ENCODE measurements at places on chromosomes 7 and 10. TPM values are rescaled to one million over a fixed set of nuclear protein-coding genes. Genes with fewer than 3 reads are reported as not detected.
A peak's percentile ranks its signal among the peaks of the same experiment; 100 is the strongest.

Gene PKD2L1
- not detected for total RNA-seq

Gene C10orf105
- total RNA-seq: 0.11 TPM

Gene NYAP1
- 8.2 TPM for total RNA-seq

Gene SYT15B
- 0.73 TPM for total RNA-seq

Gene CCL24
- total RNA-seq: not detected

Gene INMT
- total RNA-seq: 4.3 TPM

Gene AGAP6
- 23.2 TPM for total RNA-seq

DNA sequence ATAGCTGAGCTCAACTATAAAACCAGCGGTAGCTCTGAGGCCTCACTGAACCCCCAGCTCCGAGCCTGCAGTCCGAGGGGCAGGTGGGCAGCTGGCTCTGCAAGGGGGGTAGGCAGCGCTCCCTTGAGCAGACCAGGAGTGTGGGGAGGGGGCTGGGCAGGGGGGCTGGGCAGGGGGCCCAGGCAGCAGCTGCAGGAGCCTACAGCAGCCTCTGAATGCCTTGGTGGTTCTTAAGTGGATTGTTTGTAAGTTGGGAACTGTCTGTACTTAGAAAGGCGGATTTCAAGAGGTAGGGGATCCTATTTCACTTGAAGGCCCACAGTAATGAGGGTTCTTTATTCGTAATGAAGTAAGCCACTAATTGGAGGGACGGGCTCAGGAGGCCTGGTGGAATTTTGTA lies 72.3 kb downstream of the ICA1 start:
- H3K27ac ChIP-seq: no peak overlapping the region
- H3K4me3 ChIP-seq: no peak overlapping the region
- no peaks in the 10 kb centered on the region for H3K27me3 ChIP-seq
- no peaks in the 10 kb centered on the region for H3K36me3 ChIP-seq
- no peak for DNase-seq

GRCh38 chr10:517872-518475 lies 171.5 kb downstream of the DIP2C start:
- no peaks in the 10 kb centered on the region for H3K36me3 ChIP-seq
- no peak overlapping the region for H3K4me3 ChIP-seq
- no peak overlapping the region for H3K27ac ChIP-seq
- H3K27me3 ChIP-seq: no peaks in the 10 kb centered on the region
- peaks cover 32% of the 10 kb centered on the region for H3K4me1 ChIP-seq

DNA sequence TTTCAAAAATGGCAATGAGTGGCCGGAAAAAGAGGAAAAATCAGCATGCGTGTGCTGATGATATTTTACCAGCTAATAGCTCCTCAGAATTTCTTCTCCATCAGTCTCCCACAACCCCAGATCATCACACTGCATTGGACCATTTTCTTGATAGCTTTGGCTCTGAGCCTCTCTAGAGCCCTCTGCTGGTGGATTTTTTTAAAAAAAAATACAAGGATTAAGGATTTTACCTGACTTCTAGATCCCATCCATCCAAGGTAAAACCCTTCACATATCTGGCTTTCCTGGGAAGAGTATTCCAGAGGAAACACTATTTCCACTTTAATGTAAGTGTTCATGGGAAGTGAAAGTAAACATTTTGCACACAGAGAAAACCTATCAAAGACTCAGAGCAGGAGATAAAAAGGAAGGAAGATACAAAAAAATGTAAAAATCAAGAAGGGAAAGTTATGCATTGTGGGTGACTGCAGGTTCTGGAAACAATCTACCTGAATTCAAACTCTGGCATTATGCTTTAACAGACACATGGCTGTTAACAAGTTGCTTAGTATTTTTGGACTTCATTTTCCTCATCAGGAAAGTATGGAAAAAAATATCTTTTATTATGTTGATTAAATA lies 380.9 kb downstream of the LRRTM3 start:
- DNase-seq: no peak
- H3K4me1 ChIP-seq: no peaks in the 10 kb centered on the region
- H3K27ac ChIP-seq: no peak overlapping the region

- no peaks in the 10 kb centered on the region for H3K36me3 ChIP-seq
- H3K27me3 ChIP-seq: no peaks in the 10 kb centered on the region
- H3K27ac ChIP-seq: no peak overlapping the region
- peaks cover 8% of the 10 kb centered on the region for H3K4me1 ChIP-seq
- H3K4me3 ChIP-seq: no peak overlapping the region
- DNase-seq: no peak
Measured at GRCh38 chr7:22578007-22578733, 78.2 kb upstream of the STEAP1B start.

DNA sequence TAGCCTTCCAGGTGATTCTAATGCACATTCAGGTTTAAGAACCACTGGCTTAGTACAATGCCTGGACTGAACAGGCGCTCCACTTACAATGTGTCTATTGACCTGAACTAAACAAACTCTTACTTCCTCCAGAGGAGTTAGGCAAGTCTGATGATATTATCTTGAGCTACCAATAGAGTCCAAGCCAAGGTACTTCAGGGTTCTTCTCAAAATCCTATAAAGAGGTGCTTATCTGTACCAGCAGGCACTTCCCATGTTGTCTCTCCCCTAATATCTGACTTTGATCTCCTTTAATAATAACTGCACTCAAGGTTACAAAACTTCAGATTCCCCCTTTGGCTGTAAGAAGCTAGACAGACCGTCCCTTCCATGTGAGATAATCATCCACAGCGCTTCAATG lies 157.0 kb upstream of the SVIL start:
- peaks cover 25% of the 10 kb centered on the region for H3K4me1 ChIP-seq
- DNase-seq: no peak

GRCh38 chr7:134458341-134458805 lies 527 bp downstream of the AKR1B1 start:
- H3K27ac ChIP-seq: no peak overlapping the region
- H3K36me3 ChIP-seq: peaks cover 9% of the 10 kb centered on the region
- peak; percentile 65 for DNase-seq
- peak overlapping the region; percentile 83 for H3K4me3 ChIP-seq

DNA sequence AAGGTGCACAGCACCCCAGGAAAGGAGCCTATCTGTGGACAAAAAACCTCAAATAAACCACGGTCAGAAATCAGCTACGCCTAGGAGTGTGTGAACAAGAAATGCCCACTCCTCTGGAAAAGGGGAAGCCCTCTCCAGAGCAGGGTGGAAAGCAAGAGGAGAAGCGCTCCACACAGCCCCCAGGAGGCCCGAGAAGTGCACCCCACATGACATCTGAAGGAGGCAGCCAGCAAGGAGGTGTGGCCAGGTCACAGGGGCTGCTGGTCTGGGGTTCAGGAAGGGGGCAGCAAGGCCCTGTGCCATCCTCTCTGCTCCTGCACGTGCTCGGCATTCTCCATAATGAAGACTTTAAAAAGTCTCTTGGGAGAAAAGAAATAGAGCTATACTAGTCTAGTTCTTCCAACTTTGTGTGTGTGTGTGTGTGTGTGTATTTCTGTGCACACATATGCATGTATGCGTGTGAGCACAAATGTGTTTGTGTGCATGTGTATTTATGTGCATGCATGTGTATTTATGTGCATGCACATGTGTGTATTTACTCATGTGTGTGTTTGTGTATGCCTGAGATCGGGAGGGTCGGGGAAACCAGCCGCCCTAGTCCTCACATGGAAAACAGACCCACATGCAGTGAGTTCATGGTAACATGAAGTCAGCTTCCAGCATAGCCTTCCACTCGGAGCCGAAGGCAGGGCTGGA lies 76.5 kb downstream of the TNS3 start:
- H3K27me3 ChIP-seq: no peaks in the 10 kb centered on the region
- H3K4me3 ChIP-seq: no peak overlapping the region
- DNase-seq: no peak
- peaks cover 86% of the 10 kb centered on the region for H3K4me1 ChIP-seq

GRCh38 chr7:39353615-39354376 lies 212.4 kb upstream of the YAE1 start:
- H3K27ac ChIP-seq: peak overlapping the region; percentile 79
- H3K27me3 ChIP-seq: peaks cover 81% of the 10 kb centered on the region
- DNase-seq: no peak
- H3K4me1 ChIP-seq: peaks cover 15% of the 10 kb centered on the region

GRCh38 chr10:93178226-93178625 lies 104.5 kb downstream of the CYP26A1 start:
- no peaks in the 10 kb centered on the region for H3K27me3 ChIP-seq
- no peak for DNase-seq
- no peak overlapping the region for H3K4me3 ChIP-seq
- no peaks in the 10 kb centered on the region for H3K36me3 ChIP-seq

DNA sequence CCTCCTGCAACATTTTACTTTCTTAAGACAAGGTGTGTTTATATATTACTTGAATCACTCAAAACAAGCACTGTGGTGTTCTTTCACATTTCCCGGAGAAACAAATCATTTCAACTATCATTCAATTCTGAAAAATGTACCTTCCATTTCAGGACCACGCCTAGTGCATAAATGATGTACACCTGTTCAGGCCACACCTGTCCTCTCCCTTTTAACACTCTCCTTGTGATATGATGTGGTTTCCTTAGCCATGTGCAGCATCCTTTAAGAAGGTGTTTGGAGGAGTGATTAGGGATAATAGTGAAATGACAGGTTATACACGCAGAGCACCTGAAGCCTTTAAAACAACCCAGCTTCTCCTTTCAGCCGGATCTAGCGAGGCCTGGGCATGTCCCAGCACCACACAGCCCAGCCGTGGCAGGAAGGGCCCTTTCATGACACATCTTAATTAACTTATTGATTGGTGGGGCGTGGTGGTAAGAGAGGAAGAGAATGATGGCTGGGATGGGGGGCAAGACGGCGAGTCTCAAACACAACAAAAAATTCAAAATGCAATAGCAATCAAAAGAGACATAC lies 26.9 kb downstream of the ABLIM1 start:
- H3K4me3 ChIP-seq: peak overlapping the region; percentile 71
- peaks cover 57% of the 10 kb centered on the region for H3K4me1 ChIP-seq
- peaks cover 33% of the 10 kb centered on the region for H3K27me3 ChIP-seq
- DNase-seq: no peak
- no peaks in the 10 kb centered on the region for H3K36me3 ChIP-seq
- H3K27ac ChIP-seq: peak overlapping the region; percentile 31

DNA sequence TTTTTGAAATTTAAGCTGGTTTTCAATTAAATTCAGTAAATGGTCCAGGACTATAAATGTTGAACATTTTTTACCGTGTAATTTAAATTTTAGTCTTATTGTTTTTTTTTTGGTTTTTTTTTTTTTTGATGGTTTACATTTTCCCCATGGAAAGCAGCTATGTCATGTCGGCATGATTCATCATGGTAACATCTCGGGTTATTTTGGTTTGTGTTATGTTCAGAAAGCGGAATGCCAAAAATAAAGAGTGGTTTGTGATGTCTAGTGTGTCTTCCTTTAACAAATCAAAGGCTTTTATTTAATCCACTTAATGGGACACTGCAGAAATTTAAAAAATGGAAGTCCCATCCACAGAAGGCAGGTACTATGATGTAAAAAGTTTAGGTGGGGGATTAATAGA lies 58.5 kb downstream of the TRUB1 start:
- H3K4me3 ChIP-seq: no peak overlapping the region
- no peaks in the 10 kb centered on the region for H3K36me3 ChIP-seq
- DNase-seq: no peak
- H3K27ac ChIP-seq: no peak overlapping the region
- peaks cover 11% of the 10 kb centered on the region for H3K4me1 ChIP-seq
- H3K27me3 ChIP-seq: no peaks in the 10 kb centered on the region

GRCh38 chr7:114653364-114654088 lies 238.9 kb downstream of the FOXP2 start:
- peaks cover 17% of the 10 kb centered on the region for H3K27me3 ChIP-seq
- no peak overlapping the region for H3K4me3 ChIP-seq
- H3K4me1 ChIP-seq: peaks cover 34% of the 10 kb centered on the region
- H3K27ac ChIP-seq: no peak overlapping the region

GRCh38 chr10:73480158-73480557 lies 15.7 kb downstream of the PPP3CB start:
- H3K27me3 ChIP-seq: no peaks in the 10 kb centered on the region
- no peak overlapping the region for H3K4me3 ChIP-seq
- no peak overlapping the region for H3K27ac ChIP-seq
- H3K4me1 ChIP-seq: no peaks in the 10 kb centered on the region
- no peak for DNase-seq

- no peak for DNase-seq
- peaks cover 7% of the 10 kb centered on the region for H3K27me3 ChIP-seq
- H3K36me3 ChIP-seq: no peaks in the 10 kb centered on the region
- H3K4me1 ChIP-seq: no peaks in the 10 kb centered on the region
Measured at GRCh38 chr7:87267239-87267900, 47.8 kb upstream of the TMEM243 start.

DNA sequence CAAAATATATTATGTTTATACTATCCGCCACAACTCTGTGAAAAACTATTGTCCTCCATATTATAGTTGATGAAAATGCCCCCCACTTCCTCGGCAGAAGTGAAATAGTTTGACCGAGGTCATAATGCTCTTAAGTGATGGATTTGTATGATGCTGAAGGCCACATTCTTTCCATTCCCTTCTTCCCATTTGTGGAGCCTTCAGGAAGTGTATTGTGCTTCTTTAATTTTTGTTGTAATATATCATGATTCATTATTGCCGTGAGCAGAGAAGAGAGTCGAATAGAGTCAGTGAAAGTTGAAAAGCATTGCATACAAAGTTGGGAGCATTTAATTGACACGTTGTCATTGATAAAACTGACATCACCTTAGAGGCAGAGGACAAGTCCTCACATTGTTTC lies 460.3 kb downstream of the SUGCT start:
- no peak for DNase-seq
- no peaks in the 10 kb centered on the region for H3K27me3 ChIP-seq
- peaks cover 20% of the 10 kb centered on the region for H3K36me3 ChIP-seq
- H3K4me3 ChIP-seq: no peak overlapping the region
- H3K27ac ChIP-seq: peak overlapping the region; percentile 71
- peaks cover 21% of the 10 kb centered on the region for H3K4me1 ChIP-seq

GRCh38 chr10:9508606-9509005 lies 1454.1 kb downstream of the GATA3 start:
- H3K27me3 ChIP-seq: no peaks in the 10 kb centered on the region
- DNase-seq: no peak
- no peak overlapping the region for H3K27ac ChIP-seq
- H3K4me3 ChIP-seq: no peak overlapping the region
- H3K4me1 ChIP-seq: no peaks in the 10 kb centered on the region

GRCh38 chr7:17583786-17584185 lies 285.3 kb downstream of the AHR start:
- H3K4me1 ChIP-seq: peaks cover 4% of the 10 kb centered on the region
- DNase-seq: no peak
- H3K27ac ChIP-seq: no peak overlapping the region
- H3K36me3 ChIP-seq: peaks cover under 1% of the 10 kb centered on the region
- peaks cover 8% of the 10 kb centered on the region for H3K27me3 ChIP-seq

DNA sequence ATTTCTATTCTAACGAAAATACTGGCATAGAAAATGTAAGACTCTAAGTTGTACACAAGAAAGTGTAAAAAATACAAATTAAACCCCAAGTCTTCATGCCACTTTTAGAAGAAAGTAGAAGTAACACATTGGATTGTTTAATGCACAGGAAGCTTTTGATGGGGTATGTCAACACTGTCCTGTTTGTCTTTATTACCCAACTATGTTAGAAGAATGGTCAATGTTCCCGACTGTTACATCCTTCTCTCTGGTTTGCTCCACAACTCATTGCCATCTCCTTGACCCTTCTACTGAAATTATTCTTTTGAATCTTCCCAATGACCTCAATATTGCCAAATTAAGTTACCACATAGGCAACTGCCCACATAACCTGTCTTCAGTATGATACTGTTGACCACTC lies 35.8 kb downstream of the COL28A1 start:
- no peaks in the 10 kb centered on the region for H3K36me3 ChIP-seq
- no peak for DNase-seq
- no peaks in the 10 kb centered on the region for H3K27me3 ChIP-seq
- no peak overlapping the region for H3K27ac ChIP-seq
- H3K4me3 ChIP-seq: no peak overlapping the region
- H3K4me1 ChIP-seq: no peaks in the 10 kb centered on the region

GRCh38 chr7:57425239-57425944 lies 24.6 kb upstream of the ZNF716 start:
- H3K4me1 ChIP-seq: no peaks in the 10 kb centered on the region
- no peak overlapping the region for H3K4me3 ChIP-seq
- H3K27me3 ChIP-seq: no peaks in the 10 kb centered on the region
- no peak for DNase-seq
- no peak overlapping the region for H3K27ac ChIP-seq
- no peaks in the 10 kb centered on the region for H3K36me3 ChIP-seq
